ENCODE measurements at places on chromosomes 4 and X. TPM values are rescaled to one million over a fixed set of nuclear protein-coding genes. Genes with fewer than 3 reads are reported as not detected.

Gene CLNK
- not detected for total RNA-seq

Gene RLIM
- 61.7 TPM for total RNA-seq

Gene FAM90A26
- total RNA-seq: not detected

DNA sequence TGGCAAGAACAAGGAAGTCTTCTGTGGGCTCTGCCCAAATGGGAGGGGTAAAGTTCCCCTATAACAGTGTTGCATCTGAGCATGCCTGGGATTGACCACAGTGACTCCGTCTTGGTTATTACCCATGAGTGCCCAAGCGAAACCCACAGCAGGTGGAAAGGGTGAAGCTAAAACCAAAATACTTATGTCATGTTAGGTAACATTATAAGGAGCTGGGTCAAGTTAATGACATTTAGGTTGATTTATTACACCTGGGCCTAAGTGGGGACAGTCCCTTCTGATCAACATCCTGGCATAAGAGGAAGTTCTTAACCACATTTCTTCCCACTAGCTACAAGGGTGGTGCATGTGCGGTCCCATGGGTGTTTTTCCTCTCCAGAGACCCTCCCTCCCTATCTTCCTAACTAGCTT is 1.3 kb upstream of the ZNF732 start:
- no peak overlapping the region for H3K4me3 ChIP-seq
- DNase-seq: no peak
- no peak overlapping the region for H3K27ac ChIP-seq
- no peaks in the 10 kb centered on the region for H3K4me1 ChIP-seq

DNA sequence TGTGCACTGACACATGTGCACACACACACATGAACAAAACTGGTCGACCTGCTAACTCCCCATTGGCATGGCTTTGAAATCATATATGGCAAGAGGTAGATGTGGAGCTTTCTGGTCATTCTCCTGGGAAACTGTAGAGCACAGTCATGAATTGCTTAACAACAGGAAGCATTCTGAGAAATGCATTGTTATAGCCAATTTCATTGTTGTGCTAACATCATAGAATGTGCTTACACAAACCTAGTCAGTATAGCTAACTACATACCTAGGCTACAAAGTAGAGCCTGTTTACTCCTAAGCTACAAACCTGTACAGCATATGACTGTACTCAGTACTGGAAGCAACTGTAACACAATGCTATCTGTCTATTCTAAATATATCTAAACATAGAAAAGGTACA is 134.2 kb upstream of the SH3RF1 start:
- H3K4me1 ChIP-seq: no peaks in the 10 kb centered on the region
- H3K36me3 ChIP-seq: no peaks in the 10 kb centered on the region
- no peaks in the 10 kb centered on the region for H3K27me3 ChIP-seq
- H3K4me3 ChIP-seq: no peak overlapping the region

DNA sequence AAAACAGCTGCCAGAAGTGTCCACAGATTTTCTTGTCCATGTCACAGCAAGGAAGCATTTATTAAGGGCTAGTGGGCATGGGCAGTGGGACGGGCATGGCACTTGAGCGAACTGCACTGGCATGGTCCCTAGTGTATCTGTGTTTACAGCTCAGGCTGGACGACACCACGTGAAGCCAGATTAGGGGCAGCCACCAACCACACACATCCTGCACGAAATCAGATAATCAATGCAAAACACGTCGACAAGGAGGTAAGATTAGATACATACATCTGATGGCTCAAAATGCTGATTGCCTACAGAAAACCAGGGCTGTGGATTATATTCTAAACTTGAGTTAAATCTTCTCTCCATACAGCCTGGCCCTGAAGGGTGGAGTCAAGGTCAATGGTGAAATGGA is 103.8 kb upstream of the ATP6AP2 start:
- no peaks in the 10 kb centered on the region for H3K27me3 ChIP-seq
- H3K27ac ChIP-seq: no peak overlapping the region
- DNase-seq: no peak
- H3K4me3 ChIP-seq: no peak overlapping the region

DNA sequence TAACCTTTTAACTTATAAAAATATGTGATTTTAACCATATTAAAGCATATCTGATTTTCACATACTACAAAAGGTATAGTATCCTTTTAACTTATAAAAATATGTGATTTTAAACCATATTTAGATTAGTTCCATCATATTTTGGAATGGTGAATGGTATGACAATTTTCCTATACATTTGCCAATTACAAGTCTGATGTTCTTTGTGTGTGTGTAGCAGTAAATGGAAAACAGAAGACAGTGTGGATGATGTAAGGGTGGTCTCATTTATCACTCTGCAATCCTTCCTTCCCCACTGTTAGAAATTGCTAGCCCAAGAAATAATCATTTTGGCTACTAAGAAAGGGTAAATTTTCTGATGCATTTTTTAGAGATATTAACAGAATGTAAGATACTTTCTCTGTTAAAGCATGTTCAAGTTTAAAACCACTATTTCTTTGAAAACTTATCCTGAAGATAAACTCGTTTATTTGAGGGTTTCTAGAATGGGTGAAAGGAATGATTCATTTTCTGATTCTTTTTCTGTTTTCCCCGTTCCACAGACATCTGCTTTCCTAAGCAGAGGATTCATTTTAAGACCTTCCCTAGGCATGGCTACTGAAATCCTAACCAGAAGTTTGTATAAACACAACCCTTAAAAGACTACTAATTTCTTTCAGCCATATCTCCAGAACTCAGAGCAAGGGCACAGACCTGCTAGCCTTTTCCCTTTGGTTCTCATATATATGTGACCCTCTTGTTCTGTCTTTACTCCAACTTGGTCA is 21.0 kb downstream of the NUDT6 start:
- peaks cover 10% of the 10 kb centered on the region for H3K4me1 ChIP-seq
- H3K36me3 ChIP-seq: peaks cover 14% of the 10 kb centered on the region
- H3K27me3 ChIP-seq: no peaks in the 10 kb centered on the region
- no peak overlapping the region for H3K4me3 ChIP-seq

DNA sequence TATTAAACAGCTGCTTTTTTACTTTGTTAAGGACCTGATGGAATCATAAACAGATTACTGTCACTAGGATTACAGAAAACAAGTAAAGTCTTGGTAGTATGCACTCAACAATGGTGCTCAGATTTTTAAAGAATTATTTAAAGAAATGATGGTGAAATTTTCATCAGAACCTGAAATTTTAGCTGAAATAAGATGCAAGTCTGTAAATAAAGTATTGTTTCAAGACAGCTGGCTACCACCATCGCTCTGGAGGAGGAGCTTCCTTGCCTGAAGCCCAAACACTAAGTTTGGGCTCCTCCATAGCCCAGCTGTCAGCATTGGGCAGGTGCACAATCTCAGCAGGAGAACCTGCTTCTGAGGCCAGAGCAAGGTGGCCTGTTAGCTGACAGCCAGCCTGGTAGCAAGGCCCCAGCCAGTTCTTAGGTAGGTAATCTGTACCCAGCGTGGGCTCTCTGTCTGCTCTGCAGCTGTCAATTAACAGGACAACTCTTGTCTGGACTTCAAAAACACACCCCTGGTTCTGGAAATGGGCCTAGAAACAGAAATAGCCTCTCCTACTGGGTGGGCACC is 4.6 kb downstream of the GAB1 start:
- DNase-seq: no peak
- H3K27me3 ChIP-seq: no peaks in the 10 kb centered on the region
- no peak overlapping the region for H3K27ac ChIP-seq
- H3K36me3 ChIP-seq: peaks cover 17% of the 10 kb centered on the region

Measured in Calu3 (cell line).